NCI-H187 treated with DMSO at 0.1 percent for 48 hours (cell line): ENCODE measurements at places on chromosomes 5 and 9.

GRCh38 chr9:7961076-7961475 lies 161.5 kb upstream of the DMAC1 start:
- DNase-seq = no peak

- no peak for DNase-seq
These were observed 310.4 kb upstream of the ZNF608 start for GRCh38 chr5:125056671-125057485.

DNA sequence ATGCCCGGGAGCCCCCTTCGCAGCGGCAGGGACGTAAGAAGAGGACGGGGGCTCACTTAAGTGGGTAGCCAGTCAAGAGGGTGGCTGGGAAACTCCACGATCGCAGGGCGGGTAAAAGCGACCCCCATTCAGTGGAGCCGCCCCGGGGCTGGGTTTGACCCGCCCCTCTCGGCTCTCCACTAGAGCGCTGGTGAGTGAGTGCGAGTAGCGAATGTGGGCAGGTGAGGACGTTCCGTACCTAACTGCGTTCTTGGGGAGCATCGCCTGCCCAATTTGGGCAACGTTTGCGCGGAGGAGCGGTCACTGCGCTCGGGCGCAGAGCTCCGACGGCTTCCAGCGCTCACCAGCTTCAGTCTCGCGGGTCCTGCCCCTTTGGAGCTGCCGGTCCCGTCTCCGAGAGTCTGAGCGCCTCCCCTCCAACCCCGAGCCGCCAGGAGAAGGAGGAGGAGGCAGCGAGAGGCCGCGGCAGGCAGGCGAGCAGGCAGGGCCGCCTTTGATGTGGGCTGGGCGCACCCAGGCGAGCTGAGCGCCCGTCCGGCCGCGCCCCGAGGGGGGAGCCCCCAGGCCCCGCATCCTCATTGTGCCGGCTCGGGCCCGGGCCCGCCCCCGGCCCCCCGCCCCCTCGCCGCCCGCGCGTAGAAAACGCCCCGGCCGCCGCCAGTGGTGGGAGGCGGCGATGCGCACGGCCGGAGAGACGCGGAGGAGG lies at the start of gene FGF18:
FGF18 (plus strand) TSS at position 666 of the 706 bp plus-strand sequence. CDS start 553 bp downstream, outside the sequence.
- no peak for DNase-seq

DNA sequence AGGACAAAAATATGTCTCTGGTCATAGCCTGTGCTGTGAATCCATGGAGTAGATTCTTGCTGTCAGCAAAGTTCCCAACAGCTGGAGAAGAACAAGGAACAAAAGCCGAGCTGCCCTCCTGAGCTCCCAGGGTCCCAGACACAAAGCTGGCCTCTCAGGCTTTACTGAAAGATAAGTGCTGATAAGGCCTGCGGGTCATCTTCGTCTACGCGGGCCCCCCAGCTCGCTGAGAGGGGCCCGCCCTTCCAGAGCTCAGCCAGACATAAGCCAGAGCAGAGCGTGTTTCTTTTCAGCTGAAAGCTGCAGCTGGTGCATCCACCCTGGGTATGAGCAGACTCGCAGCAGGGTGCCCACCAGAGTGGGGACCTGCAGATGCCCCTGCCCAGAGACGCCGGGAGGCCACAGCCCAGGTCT lies 84.7 kb downstream of the HSD17B3 start:
- no peak for DNase-seq

GRCh38 chr5:142186857-142187594 lies 78.4 kb downstream of the NDFIP1 start:
- DNase-seq = no peak

- no peak for DNase-seq
These were observed 316.2 kb downstream of the BRINP1 start for GRCh38 chr9:119053070-119053469.

DNA sequence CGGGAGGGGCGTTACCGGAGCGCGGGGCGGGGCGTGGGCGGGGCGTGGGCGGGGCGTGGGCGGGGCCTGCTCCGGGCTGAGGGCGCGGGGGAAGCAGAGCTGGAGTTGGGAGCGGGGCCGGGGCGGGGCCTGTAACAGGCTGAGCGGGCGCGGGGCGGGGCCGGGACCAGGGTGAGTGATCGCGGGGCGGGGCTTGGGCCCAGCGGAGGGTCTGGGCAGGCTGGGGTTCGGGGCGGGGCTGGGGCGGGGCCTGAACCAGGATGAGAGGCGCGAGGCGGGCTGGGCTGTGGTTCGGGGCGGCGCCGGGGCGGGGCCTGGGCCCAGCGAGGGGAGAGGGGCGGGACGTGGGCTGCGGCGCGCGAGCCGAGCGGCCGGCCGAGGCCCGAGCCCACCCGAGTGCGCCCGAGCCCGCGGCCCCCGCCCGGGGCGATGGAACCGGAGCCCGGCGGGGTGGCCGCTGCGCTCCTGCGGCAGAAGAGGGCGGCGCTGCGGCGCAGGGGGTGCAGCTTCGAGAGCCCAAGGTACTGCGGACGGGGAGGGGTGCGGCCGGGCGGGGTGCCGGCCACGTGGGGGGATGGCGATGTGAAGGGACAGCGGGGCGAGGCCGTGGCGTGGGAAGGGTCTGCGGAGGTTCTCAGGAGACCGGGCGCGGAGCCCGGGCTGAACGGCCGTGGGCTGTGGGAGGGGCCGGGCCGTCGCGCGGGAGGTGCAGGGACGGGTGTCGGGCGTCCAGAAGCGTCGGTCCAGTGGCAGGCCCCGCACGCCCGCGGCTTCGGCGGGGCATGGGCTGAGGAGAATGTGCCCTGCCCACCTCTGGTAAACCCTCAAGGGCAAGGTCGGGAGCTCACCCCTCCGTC lies 39.5 kb upstream of the GARNL3 start:
- DNase-seq = peak; percentile 22

- no peak for DNase-seq
These were observed 219.0 kb downstream of the AOPEP start for GRCh38 chr9:94945197-94946144.

DNA sequence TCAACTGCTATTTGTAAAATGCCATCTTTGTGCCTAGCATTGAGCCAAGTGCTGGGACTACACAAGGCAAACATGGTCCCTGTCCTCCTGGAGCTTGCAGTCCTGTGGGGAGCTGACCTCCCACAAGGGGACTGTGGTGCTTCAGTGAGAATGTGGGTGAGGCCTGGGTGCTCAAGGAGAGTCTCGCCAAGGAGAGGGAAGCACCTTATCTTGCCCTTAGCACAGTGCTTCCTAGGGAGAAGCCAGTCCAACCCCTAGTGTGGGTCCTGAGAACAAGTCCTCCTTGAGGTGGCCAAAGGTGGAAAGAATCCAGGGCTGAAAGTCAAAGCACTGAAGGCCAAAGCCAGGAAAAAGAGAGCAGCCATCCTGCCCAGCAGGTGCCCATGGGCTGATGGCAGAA lies 31.1 kb upstream of the MVB12B start:
- no peak for DNase-seq

DNA sequence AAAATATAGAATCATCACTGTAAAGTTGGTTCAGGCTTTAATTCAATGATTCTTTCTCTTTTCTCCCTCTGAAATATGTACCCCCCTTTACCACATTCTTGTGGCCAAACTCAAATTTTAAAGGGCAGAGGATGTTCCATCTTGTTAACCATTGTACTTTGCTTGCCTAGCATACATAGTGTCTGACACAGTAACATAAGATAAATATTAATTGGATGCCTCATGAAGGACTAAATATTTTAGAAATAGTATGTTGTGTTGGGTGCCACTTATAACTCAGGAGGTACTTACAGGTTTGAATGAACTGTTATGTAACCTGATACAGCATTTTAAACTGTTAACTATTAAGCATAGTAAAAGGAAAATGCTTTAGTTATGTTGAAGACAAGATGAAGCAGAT lies 71.5 kb downstream of the NIPBL start:
- no peak for DNase-seq

DNA sequence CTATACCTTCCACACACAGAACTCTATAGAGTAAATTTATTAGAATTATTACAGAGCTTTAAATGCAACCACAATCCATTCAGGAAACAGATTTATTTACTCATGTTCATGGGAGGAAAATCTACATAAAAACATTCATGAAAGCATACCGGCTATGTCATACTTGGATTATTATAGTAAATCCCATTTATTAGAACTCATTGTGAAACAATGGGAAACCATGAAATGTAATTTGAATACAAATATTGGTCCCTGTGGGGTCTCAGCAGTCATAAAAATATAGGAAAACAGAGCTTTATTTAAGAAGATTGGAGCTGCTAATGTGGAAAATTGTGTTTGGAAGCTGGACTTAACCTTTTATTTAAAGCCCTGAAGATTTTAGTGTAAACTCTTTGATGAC lies 80.7 kb downstream of the HAPLN1 start:
- DNase-seq = no peak

- DNase-seq = no peak
These were observed 389.2 kb upstream of the NUDT12 start for GRCh38 chr5:103951776-103952175.

DNA sequence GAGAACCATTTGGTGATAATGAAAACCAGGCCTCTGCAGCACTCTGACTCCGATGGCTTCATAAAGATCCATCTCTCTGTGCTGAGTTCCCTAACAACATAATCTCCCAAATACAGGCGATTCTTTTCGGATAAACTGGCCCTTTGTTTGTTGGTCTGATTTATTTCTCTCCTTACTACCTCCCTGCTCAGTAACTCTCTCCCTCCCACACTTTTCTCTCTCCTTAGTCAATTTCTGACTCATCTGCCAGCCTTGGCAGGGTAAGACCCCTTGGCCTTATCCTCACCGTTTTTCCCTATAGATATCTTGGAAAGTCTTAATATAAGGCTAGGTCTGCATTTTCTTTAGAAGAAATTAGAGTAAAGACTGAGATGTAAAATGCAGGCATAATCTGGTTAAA lies 128.7 kb downstream of the BRINP1 start:
- no peak for DNase-seq

GRCh38 chr5:126004636-126005035 lies 418.6 kb upstream of the GRAMD2B start:
- DNase-seq = peak; percentile 48

- DNase-seq = peak; percentile 1
These were observed 13.2 kb upstream of the AQP7 start for GRCh38 chr9:33415501-33416038.

GRCh38 chr5:42759456-42759855 lies 2.8 kb downstream of the CCDC152 start:
- DNase-seq = no peak
